ENCODE measurements at places on chromosomes 4 and X.
A peak's percentile ranks its signal among the peaks of the same experiment; 100 is the strongest.

DNA sequence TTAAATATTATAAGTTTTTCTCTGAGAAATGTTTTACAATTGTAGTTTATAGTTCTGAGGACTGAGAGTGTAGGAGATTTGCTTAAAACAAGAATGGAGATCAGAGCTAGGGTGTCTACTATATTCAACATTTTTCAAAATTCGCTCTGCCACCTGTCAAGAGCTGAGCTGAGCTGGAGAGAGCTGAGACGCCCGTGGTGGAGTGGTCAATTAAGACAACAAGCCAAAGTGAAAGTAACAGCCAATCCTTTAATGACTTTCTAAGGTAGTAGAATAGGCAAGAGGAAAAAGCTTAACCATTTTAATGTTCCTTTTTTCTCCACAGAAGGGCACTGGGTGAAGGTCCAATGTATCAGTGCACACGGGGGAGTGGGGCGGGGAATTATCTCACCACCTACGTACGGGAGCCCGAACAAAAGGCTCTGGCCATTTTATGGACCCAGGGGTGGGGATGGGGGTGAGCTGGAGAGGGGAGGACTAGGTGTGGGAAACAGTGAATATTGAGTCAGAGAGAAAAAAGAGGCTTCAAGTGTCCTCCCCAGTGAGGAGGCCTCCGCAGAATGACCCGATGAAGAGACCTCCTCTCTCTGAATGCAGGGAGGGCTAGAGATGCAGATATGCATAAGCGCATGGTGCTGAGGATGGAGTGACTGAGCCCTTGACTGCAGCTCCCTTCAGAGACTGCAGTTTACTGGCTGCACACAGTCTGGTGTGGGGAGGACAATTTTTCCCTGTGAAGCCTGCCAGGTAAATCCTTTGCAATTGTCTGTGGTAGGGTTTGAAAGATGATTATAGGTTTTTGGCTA, 60.8 kb downstream of the SPCS3 start:
- H3K27ac ChIP-seq: no peak overlapping the region
- H3K4me1 ChIP-seq: no peaks in the 10 kb centered on the region
- no peaks in the 10 kb centered on the region for H3K36me3 ChIP-seq
- no peak for DNase-seq
- H3K27me3 ChIP-seq: no peaks in the 10 kb centered on the region

DNA sequence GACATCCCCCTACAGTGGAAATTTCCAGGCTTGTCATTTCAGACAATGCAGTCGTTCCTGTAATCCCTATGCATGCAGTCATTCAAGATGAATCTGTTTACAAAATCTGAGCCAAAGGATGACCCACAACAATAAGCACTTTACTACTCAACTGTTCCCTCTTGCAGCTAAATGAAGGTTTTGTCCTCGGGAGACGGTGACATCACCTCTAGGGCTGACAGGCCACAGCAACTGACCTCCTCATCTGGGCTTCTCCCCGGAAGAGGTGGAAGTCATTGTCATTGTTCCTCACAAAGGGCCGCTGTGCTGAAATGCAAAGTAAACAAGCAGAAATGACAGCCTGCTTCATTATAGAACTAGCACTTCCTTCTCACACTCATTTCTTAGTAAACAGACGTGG, 29.2 kb downstream of the CLRN2 start:
- DNase-seq: no peak
- H3K4me3 ChIP-seq: no peak overlapping the region
- no peak overlapping the region for H3K27ac ChIP-seq
- H3K4me1 ChIP-seq: peaks cover 2% of the 10 kb centered on the region
- no peaks in the 10 kb centered on the region for H3K36me3 ChIP-seq

DNA sequence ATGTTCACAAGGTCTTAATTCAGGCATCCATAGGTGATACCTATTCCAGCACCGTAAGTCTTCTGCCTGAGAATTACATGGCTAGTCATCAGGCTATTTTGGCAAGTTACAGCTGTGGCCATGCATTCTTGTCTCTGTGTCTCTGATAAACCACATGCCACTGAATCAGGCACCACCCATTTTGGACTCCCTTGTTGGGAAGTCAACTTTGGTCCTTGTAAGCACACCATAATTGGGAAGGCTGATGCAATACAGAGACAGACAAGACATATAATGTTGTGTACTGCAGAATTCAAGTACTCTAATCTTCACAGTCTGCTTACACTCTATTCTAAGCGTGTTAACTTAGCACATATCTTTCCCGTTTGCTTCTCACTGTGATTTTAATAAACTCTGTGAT, 483.7 kb upstream of the FTHL17 start:
- no peak for DNase-seq
- no peak overlapping the region for H3K27ac ChIP-seq
- H3K27me3 ChIP-seq: peaks cover 7% of the 10 kb centered on the region
- no peak overlapping the region for H3K4me3 ChIP-seq
- no peaks in the 10 kb centered on the region for H3K36me3 ChIP-seq

DNA sequence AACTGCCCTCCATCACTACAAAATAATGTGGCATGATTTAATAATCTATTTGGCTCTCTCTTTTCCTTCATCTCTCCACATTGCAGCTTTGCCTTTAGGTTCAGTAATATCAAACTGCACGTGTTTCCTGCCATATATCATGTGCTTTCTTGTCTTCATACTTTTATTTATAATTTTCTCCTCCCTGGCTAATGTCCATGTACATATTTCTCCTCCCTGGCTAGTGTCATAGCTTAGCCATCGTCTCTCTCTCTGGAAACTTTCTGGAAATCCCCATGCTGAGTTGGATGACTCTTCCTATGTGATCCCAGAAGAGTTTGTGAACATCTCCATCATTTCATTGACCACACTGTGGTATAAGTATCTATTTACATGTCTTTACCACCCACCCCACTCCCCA, 21.3 kb upstream of the PDGFC start:
- H3K27ac ChIP-seq: no peak overlapping the region
- no peaks in the 10 kb centered on the region for H3K36me3 ChIP-seq
- no peak overlapping the region for H3K4me3 ChIP-seq
- no peaks in the 10 kb centered on the region for H3K4me1 ChIP-seq
- DNase-seq: no peak
- H3K27me3 ChIP-seq: no peaks in the 10 kb centered on the region

DNA sequence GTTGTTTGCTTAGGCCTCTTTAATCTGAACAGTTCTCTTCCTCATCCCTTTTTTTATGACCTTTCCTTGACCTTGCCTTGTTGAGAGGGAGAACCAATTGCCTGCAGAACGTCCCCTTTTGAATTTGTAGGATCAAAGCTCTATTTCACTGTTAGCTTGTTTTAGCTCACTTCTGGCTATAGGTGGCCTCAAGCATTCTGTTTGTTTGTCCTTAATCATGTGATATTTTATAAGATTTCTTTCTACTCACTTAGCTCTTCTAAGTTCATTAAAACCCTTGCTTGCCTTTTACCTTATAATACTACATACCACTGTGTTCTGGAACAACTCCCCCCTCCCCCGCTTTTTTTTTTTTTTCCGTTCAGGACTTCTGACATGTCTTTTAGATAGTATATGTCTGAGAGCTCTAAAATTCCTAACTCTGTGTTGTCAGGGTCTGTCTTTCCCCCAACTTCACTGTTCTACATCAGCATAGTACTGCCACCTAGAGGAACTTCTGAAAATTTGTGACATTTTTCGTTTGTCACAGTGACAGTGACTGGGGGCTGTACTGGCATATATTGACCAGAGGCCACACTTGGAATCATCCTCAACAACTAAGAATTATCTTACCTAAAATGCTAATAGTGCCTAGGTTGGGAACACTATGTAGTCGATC, 128.5 kb downstream of the LARP7 start:
- no peak for DNase-seq
- no peaks in the 10 kb centered on the region for H3K36me3 ChIP-seq
- H3K4me3 ChIP-seq: no peak overlapping the region
- H3K27ac ChIP-seq: no peak overlapping the region

DNA sequence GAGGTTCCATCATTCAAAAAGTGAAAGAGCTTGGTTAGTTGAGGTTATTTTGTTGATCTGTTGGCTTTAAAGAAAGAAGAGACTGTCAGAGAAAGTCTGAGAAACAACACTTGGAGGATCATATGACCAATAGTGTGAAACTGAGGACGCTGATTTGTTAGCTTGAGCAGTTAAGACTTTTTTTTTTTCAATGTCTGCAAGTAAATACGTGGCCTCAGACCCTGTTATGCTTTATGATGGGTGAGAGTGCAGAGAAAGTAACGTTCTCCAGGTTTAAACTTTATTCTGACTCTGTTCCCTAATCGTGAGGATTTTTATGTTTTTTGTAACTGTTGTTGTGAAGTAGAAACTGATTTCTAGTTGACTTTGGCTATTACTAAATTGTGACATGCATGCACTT, 45.9 kb downstream of the GAB1 start:
- DNase-seq: no peak
- H3K27me3 ChIP-seq: peaks cover 5% of the 10 kb centered on the region
- H3K4me1 ChIP-seq: no peaks in the 10 kb centered on the region

- DNase-seq: no peak
- H3K27ac ChIP-seq: no peak overlapping the region
- no peak overlapping the region for H3K4me3 ChIP-seq
Measured at GRCh38 chr4:172232966-172233365, 419.8 kb downstream of the GALNTL6 start.

- DNase-seq: no peak
- H3K27ac ChIP-seq: no peak overlapping the region
- peaks cover 39% of the 10 kb centered on the region for H3K27me3 ChIP-seq
Measured at GRCh38 chrX:68648960-68649359, 1.5 kb downstream of the STARD8 start.

- no peaks in the 10 kb centered on the region for H3K36me3 ChIP-seq
- H3K4me1 ChIP-seq: peaks cover 14% of the 10 kb centered on the region
- H3K27me3 ChIP-seq: no peaks in the 10 kb centered on the region
- H3K27ac ChIP-seq: no peak overlapping the region
- H3K4me3 ChIP-seq: no peak overlapping the region
Measured at GRCh38 chr4:38620527-38621027, 43.4 kb upstream of the KLF3 start.

DNA sequence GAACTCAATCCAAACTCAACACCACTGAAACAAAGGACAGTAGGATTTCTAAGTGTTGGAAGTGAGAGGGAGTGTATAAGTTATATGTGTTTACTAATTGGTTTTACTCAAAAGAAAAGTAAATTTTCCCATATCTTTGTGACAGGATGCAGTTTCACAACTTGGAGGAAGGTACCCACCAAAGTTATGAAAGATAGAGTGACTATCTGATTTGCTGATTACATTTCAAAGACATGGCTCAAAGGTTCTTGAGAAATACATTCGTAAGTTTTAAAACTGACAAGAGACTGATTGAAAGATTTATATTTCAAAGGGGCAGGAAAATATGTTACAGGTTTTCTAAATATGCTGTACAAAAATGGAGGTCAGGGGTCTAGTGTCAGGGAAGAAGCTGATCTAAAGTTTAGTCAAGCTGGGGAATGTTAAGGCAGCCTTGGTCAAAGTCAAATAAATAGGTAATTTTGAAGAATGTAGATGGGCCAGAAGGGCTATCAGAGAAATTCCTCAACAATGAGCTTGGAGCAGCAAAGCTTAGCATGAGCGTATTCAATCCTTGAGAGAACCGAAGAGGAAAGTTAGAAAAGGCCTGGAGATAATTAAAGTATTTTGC, 9.7 kb upstream of the COMMD8 start:
- no peak overlapping the region for H3K4me3 ChIP-seq
- H3K36me3 ChIP-seq: no peaks in the 10 kb centered on the region
- peaks cover 7% of the 10 kb centered on the region for H3K27me3 ChIP-seq
- H3K4me1 ChIP-seq: no peaks in the 10 kb centered on the region
- H3K27ac ChIP-seq: no peak overlapping the region
- DNase-seq: no peak

DNA sequence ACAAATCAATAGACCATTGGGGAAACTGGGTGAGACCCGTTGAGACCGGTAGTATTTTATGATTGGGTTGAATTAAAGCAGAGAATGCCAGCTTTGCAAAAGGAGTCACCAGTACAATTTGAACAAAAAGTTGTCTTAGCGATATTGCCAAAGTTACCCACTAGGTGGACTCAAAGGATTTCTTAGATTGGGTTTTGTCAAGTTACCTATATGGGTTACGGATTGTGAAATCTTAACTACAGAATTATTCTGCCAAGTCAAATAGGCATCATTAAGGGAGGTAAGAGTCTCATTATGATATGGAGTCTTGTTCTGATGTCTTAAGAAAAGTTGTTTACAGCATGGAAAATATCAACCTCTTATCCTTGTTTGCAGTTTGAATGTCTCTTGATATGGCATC, 15.0 kb upstream of the CT47A1 start:
- no peaks in the 10 kb centered on the region for H3K4me1 ChIP-seq
- no peak for DNase-seq
- no peak overlapping the region for H3K4me3 ChIP-seq
- peaks cover 24% of the 10 kb centered on the region for H3K27me3 ChIP-seq

DNA sequence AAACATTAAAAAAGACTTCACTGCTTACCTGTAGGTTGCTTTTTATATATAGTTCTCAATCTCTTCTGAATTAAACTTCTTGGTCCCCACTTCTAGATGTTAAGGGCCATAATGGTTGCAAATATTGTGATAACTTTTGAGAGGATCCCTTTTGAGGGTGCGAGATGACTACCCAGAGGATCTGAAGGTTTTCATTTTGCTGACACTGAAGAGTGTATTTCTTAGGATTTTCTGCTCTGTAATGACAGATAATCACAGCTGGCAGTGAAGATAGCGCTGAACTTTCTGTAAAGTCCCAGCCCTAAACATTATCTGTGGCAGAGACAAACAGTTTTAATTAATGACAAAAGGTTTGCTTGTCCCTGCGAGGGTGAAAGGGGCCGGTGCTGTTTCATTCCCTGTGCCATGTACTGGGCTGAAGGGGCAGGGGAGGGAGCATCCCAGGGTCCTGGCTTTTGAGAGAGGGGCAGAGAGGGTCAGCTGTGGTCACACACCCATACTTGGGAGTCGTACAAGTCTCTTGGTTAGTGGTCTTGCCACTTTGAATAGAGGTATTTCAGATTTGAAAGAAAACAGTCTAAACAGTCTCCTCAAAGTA, 22.2 kb downstream of the CLCN4 start:
- no peaks in the 10 kb centered on the region for H3K4me1 ChIP-seq
- DNase-seq: no peak
- no peak overlapping the region for H3K27ac ChIP-seq
- no peaks in the 10 kb centered on the region for H3K36me3 ChIP-seq
- H3K4me3 ChIP-seq: no peak overlapping the region

GRCh38 chr4:184267673-184268583, 50.3 kb upstream of the ENPP6 start:
- H3K27me3 ChIP-seq: no peaks in the 10 kb centered on the region
- peaks cover 70% of the 10 kb centered on the region for H3K4me1 ChIP-seq
- H3K36me3 ChIP-seq: no peaks in the 10 kb centered on the region
- DNase-seq: peak; percentile 80

GRCh38 chrX:112746812-112747595, 67.3 kb upstream of the LHFPL1 start:
- DNase-seq: no peak
- H3K36me3 ChIP-seq: no peaks in the 10 kb centered on the region
- no peak overlapping the region for H3K27ac ChIP-seq
- no peaks in the 10 kb centered on the region for H3K4me1 ChIP-seq
- H3K4me3 ChIP-seq: no peak overlapping the region

- H3K27ac ChIP-seq: no peak overlapping the region
- no peak overlapping the region for H3K4me3 ChIP-seq
- no peaks in the 10 kb centered on the region for H3K36me3 ChIP-seq
- no peak for DNase-seq
Measured at GRCh38 chr4:61877893-61878292, 677.8 kb downstream of the ADGRL3 start.
